ENCODE measurements at places on chromosomes 3 and 15. TPM values are rescaled to one million over a fixed set of nuclear protein-coding genes. Genes with fewer than 3 reads are reported as not detected.

- no peaks in the 10 kb centered on the region for H3K36me3 ChIP-seq
- H3K4me3 ChIP-seq, result no peak overlapping the region
- peaks cover 2% of the 10 kb centered on the region for H3K27me3 ChIP-seq
- H3K4me1 ChIP-seq, result no peaks in the 10 kb centered on the region
Measured at GRCh38 chr3:123819949-123820348, 64.2 kb downstream of the MYLK start.

DNA sequence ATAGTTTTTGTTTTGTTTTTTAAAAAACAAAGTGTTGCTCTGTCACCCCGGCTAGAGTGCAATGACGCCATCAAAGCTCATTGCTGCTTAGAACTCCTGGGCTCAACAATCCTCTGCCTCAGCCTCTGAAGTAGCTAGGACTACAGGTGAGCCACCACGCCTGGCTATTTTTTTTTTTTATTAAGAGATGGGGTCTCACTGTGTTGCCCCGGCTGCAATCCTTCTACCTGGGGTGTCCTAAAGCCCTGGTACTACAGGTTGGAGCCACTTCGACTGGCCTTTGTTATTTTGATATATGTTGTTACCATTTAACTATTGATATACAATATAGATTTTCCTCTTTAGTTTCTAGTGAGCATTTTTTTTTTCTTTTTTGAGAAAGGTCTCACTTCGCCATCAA is 2.6 kb downstream of the NGLY1 start:
- H3K27me3 ChIP-seq, result no peaks in the 10 kb centered on the region
- no peak overlapping the region for H3K4me3 ChIP-seq
- DNase-seq, result no peak
- H3K4me1 ChIP-seq, result peaks cover 42% of the 10 kb centered on the region

- no peaks in the 10 kb centered on the region for H3K4me1 ChIP-seq
- H3K4me3 ChIP-seq, result no peak overlapping the region
- no peak overlapping the region for H3K27ac ChIP-seq
- no peak for DNase-seq
- H3K27me3 ChIP-seq, result no peaks in the 10 kb centered on the region
Measured at GRCh38 chr3:126155819-126156218, 24.6 kb downstream of the ALDH1L1 start.

DNA sequence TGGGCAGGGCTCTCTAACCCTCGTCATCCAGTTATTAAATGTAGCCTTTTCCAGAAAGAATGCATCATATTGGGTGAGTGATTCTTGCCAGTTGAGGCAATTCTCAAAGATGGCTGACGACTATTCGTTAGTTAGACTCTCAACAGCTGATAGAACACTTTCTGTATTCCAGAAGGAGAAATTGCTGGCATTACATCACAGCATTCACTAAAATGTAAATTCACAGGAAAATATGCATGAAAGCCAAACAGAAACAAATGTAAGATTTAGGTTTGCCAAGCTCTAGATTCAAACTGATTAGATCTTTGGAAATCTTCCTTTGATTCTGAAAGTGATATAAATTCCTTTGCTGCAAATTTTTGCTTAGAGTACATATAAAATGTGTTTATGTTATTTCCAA is 1501.0 kb downstream of the SI start:
- H3K4me3 ChIP-seq, result no peak overlapping the region
- DNase-seq, result no peak
- no peak overlapping the region for H3K27ac ChIP-seq
- H3K27me3 ChIP-seq, result no peaks in the 10 kb centered on the region

GRCh38 chr15:57920911-57921310 is 144.6 kb downstream of the ALDH1A2 start:
- H3K27me3 ChIP-seq, result peaks cover 6% of the 10 kb centered on the region
- H3K27ac ChIP-seq, result no peak overlapping the region
- no peak overlapping the region for H3K4me3 ChIP-seq
- H3K36me3 ChIP-seq, result no peaks in the 10 kb centered on the region
- DNase-seq, result no peak

DNA sequence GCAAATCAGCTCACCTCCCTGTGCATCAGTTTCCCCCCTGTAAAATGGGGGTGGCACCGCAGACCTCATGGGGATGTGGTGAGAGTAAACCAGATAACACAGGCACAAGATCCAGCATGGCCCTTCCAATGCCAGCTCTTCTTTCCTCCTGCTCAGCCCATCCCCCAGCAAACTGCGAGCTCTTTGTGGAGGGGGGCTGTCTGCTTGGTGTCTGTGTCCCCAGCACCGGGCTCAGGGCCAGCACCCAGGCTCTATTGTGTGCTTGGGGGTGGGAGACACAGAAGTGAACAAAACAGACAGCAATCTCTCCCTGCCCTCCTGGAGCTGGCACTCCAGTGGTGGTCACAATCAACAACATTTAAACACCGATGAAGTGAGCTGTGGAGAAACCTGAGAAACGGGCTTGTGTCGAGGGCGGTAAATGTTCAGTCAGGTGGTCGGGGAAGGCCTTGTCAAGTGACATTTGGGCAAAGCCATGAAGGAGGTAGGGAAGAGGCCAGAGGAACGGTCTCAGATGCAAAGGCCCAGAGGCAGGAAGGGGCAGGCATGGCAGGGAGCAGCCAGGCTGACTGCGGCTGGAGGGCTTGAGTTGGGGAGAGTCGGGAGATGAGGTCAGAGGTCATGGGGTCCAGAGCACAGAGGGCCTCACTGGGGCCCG is 28.4 kb downstream of the GRIP2 start:
- no peaks in the 10 kb centered on the region for H3K36me3 ChIP-seq
- no peak for DNase-seq
- H3K27ac ChIP-seq, result no peak overlapping the region
- H3K27me3 ChIP-seq, result no peaks in the 10 kb centered on the region

- DNase-seq, result no peak
- H3K4me3 ChIP-seq, result no peak overlapping the region
- no peaks in the 10 kb centered on the region for H3K4me1 ChIP-seq
- H3K36me3 ChIP-seq, result no peaks in the 10 kb centered on the region
- H3K27ac ChIP-seq, result no peak overlapping the region
Measured at GRCh38 chr3:190767851-190768250, 94.6 kb downstream of the GMNC start.

GRCh38 chr3:183318877-183319276 is 65.8 kb downstream of the B3GNT5 start:
- H3K27ac ChIP-seq, result no peak overlapping the region
- DNase-seq, result peak; percentile 28
- H3K36me3 ChIP-seq, result peaks cover 6% of the 10 kb centered on the region
- peaks cover 19% of the 10 kb centered on the region for H3K4me1 ChIP-seq
- H3K27me3 ChIP-seq, result no peaks in the 10 kb centered on the region

DNA sequence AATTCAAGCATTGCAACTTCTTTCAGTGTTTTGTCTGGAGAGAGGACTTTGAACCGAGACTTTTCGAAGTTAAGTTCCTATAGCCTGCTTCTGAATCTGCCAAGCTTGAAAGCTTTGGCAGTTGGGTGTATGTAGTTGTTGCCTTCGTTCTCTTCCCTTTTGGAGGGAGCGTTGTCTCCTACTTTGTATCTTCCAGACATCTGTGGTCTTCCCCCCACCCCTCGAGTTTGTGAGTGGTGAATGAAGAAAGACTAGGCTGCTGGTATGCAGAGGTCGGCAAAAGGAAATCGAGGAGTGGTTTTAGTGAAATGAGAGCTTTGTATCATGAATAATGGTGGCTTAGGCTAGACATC is 1.3 kb downstream of the CTNNB1 start:
- peaks cover 44% of the 10 kb centered on the region for H3K4me1 ChIP-seq
- H3K27me3 ChIP-seq, result peaks cover 18% of the 10 kb centered on the region
- peaks cover 14% of the 10 kb centered on the region for H3K36me3 ChIP-seq
- H3K4me3 ChIP-seq, result peak overlapping the region; percentile 87
- peak overlapping the region; percentile 84 for H3K27ac ChIP-seq

GRCh38 chr15:87599616-87600015 is 656.9 kb downstream of the NTRK3 start:
- no peak for DNase-seq
- peaks cover 2% of the 10 kb centered on the region for H3K27me3 ChIP-seq
- no peak overlapping the region for H3K27ac ChIP-seq
- no peak overlapping the region for H3K4me3 ChIP-seq
- H3K4me1 ChIP-seq, result peaks cover 32% of the 10 kb centered on the region

DNA sequence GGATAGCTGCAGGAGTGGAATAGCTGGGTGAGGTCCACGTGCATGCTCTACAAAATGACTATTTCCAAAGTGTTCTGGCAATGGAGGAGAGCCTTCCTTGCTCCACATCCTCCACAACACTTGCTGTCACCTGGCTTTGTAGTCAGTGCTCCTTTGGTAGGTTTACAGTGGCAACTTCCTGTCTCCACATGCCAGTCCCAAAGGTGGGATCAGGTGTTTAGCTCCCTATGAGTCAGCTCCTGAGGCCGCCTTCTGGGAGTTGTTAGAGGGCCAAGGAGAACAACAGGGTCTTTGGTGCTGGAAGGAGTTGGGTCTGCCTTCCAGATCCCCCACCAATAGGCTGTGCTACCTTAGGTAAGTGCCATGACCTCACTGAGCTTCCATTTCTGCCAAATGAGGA is 15.3 kb upstream of the LIMD1 start:
- no peak overlapping the region for H3K4me3 ChIP-seq
- H3K27ac ChIP-seq, result no peak overlapping the region
- H3K36me3 ChIP-seq, result no peaks in the 10 kb centered on the region
- peaks cover 7% of the 10 kb centered on the region for H3K4me1 ChIP-seq

DNA sequence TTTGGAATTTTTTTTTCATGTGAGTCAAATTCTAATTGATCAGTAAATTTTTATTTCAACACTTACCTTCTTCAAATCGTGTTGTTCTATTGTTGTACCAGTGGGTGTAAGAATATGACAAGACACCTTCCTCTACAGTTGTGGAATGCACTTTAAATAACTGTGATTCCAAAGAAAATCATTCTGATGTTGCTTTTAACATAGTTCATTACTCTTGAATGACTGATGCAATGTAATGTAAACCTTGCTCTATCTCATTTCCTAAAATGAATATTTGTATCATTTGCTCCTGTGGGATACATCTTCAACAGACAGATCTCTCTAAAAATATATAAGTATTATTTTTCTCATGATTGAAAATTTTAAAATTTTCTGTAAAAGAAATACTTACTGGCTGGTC is 313.4 kb downstream of the RBMS3 start:
- DNase-seq, result no peak
- no peaks in the 10 kb centered on the region for H3K27me3 ChIP-seq
- no peak overlapping the region for H3K4me3 ChIP-seq
- H3K4me1 ChIP-seq, result no peaks in the 10 kb centered on the region

DNA sequence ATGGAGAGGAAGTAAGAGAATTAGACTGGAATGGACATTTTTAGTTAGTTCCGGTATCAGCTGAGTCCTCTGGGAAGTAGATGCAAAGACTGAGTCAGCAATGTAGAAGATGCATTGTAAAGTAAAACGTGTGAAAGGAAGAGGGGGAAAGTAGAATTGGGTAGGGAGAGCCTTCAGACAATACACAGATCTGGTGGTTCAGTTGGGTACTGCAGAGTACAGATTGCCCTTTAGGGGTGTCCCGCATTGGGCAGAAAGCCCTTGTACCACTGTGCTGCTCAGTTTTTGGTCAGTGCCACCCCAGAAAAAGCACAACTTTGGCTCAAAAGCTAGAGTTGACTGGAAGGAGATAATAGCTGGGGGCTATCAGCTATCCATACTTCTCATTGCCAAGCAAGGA is 247.4 kb downstream of the KBTBD8 start:
- no peak for DNase-seq
- no peak overlapping the region for H3K4me3 ChIP-seq
- H3K27me3 ChIP-seq, result peaks cover 4% of the 10 kb centered on the region
- no peaks in the 10 kb centered on the region for H3K4me1 ChIP-seq
- no peak overlapping the region for H3K27ac ChIP-seq
- H3K36me3 ChIP-seq, result no peaks in the 10 kb centered on the region

- DNase-seq, result no peak
- H3K36me3 ChIP-seq, result no peaks in the 10 kb centered on the region
- H3K4me3 ChIP-seq, result no peak overlapping the region
- H3K27ac ChIP-seq, result no peak overlapping the region
- H3K4me1 ChIP-seq, result no peaks in the 10 kb centered on the region
- H3K27me3 ChIP-seq, result no peaks in the 10 kb centered on the region
Measured at GRCh38 chr3:90128391-90128790, 1021.0 kb downstream of the EPHA3 start.

DNA sequence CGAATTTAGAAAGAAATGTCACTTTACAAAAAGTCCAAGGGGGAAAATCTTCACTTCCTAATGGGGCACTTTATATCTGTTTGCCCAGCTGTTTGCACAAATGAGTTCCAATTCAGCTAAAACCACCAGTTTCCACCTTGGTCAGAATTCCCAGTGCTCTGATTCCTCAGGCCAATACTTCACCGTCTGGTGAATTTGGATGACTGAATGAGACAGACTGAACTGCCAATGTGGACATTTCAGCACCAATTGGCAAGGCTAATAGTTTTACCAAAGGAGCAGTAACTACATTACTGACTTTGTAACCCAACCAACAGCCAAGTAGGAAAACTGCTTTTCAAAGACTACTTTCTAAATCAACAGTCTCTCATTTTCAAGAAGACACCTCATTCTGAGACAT is 51.8 kb downstream of the ABI3BP start:
- H3K36me3 ChIP-seq, result no peaks in the 10 kb centered on the region
- DNase-seq, result no peak
- no peak overlapping the region for H3K27ac ChIP-seq
- no peaks in the 10 kb centered on the region for H3K4me1 ChIP-seq
- peaks cover 6% of the 10 kb centered on the region for H3K27me3 ChIP-seq

GRCh38 chr15:70528270-70528706 is 235.1 kb downstream of the UACA start:
- H3K36me3 ChIP-seq, result peaks cover 8% of the 10 kb centered on the region
- DNase-seq, result peak; percentile 82
- peak overlapping the region; percentile 57 for H3K4me3 ChIP-seq
- peaks cover 49% of the 10 kb centered on the region for H3K4me1 ChIP-seq

- no peak overlapping the region for H3K27ac ChIP-seq
- no peak overlapping the region for H3K4me3 ChIP-seq
- H3K27me3 ChIP-seq, result no peaks in the 10 kb centered on the region
- H3K36me3 ChIP-seq, result no peaks in the 10 kb centered on the region
Measured at GRCh38 chr15:49466119-49466518, 43.1 kb downstream of the FGF7 start.

- no peaks in the 10 kb centered on the region for H3K4me1 ChIP-seq
- no peak for DNase-seq
- no peaks in the 10 kb centered on the region for H3K27me3 ChIP-seq
- no peaks in the 10 kb centered on the region for H3K36me3 ChIP-seq
Measured at GRCh38 chr3:106403371-106404145, 534.7 kb upstream of the CBLB start.

The CCDC80 gene
- total RNA-seq, result not detected

The ATP13A4 gene
- 1.8 TPM for total RNA-seq

The MASP1 gene
- total RNA-seq, result not detected

The SKOR1 gene
- 0.21 TPM for total RNA-seq

The CFAP44 gene
- 4.5 TPM for total RNA-seq

The CPA3 gene
- total RNA-seq, result not detected

The PLCB2 gene
- total RNA-seq, result 160 TPM

The ACAD9 gene
- total RNA-seq, result 68.3 TPM

Measured in activated CD8-positive, alpha-beta T cell treated with anti-CD3 and anti-CD28 coated beads, Interleukin-2, amount 10 ng/mL, durations not matched to agents 7 days and 5 days (primary cell).